ENCODE measurements at places on chromosomes 2 and 18. TPM values are rescaled to one million over a fixed set of nuclear protein-coding genes. Genes with fewer than 3 reads are reported as not detected.
A peak's percentile ranks its signal among the peaks of the same experiment; 100 is the strongest.

The POTEC gene
- total RNA-seq, result not detected

The GKN2 gene
- not detected for total RNA-seq

The BCL2 gene
- 19.8 TPM for total RNA-seq

The TLX2 gene
- total RNA-seq, result not detected

The UGT1A7 gene
- not detected for total RNA-seq

The GPAT2 gene
- total RNA-seq, result 2.4 TPM

The SLC16A14 gene
- total RNA-seq, result 4.2 TPM

DNA sequence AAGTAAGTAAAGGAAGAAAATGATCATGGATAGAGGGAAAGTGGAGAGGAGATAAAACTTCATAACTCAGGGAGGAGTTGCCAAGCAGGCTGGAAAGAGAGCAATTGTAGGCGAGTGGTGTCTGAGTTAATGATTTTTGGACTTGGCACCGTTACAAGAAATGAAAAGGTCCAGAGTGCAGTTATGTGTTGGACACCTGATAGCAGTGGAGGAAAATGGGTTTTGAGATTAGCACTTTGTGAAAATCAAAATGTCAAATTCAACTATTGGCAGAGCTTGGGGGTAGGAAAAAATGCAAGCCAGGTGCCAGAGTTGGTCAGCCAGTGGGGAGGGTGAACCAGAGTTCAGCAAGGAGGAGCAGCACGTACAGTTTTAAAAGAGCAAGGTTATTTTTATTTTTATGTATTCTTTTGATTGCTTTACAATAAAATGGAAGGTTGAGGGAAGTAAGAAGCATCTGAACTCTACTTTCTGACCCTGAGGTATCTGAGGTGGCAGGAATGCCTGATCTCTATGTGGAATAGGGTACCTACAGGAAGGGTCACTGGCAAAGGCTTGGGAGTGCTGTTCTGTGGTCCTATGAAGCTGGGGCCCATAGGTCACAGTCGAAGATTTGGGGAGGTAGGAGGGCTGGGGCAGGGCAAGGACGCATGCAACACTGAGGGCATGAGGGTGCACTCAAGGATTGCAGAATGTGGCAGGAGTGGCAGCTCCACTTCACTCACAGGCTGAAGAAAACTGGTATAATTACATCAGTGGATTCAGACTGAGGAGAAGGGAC is 127.5 kb downstream of the CD8B2 start:
- H3K4me3 ChIP-seq, result no peak overlapping the region
- no peaks in the 10 kb centered on the region for H3K36me3 ChIP-seq
- no peaks in the 10 kb centered on the region for H3K4me1 ChIP-seq

DNA sequence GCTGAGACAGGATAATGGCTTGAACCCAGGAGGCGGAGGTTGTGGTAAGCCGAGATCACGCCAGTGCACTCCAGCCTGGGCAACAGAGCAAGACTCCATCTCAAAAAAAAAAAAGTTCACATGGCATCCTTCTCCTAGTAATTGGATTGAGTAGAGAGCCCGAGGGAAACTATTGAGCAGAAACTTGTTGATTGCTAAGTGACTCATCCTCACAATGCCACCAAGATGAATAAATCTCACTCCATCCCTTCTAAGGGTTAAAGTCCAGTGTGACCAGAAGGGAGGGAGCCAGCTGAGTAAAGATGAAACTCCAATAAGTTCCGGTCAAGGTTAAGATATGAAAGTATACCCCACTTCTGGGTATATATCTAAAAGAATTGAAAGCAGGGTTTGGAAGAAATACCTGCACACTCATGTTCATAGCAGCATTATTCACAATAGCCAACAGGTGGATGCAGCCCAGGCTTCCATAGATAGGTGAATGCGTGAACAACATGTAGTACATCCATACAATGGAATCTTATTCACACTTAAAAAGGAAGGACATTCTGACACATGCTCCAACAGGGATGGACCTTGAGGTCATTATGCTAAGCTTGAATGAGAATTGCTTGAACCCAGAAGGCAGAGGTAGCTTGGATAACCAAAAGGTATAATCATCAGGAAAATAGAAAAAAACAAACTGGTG is 13.0 kb upstream of the FHL2 start:
- H3K27ac ChIP-seq, result no peak overlapping the region
- no peak for DNase-seq
- H3K27me3 ChIP-seq, result no peaks in the 10 kb centered on the region
- peaks cover 18% of the 10 kb centered on the region for H3K4me1 ChIP-seq

- no peaks in the 10 kb centered on the region for H3K27me3 ChIP-seq
- peak overlapping the region; percentile 77 for H3K27ac ChIP-seq
- no peak for DNase-seq
- peaks cover 41% of the 10 kb centered on the region for H3K4me1 ChIP-seq
- peaks cover 2% of the 10 kb centered on the region for H3K36me3 ChIP-seq
Observed at GRCh38 chr2:200379481-200380090, 73.1 kb downstream of the SPATS2L start.

- H3K27me3 ChIP-seq, result no peaks in the 10 kb centered on the region
- H3K4me3 ChIP-seq, result no peak overlapping the region
- H3K27ac ChIP-seq, result peak overlapping the region; percentile 87
- DNase-seq, result no peak
- H3K4me1 ChIP-seq, result peaks cover 75% of the 10 kb centered on the region
Observed at GRCh38 chr2:43344868-43345373, 118.5 kb upstream of the ZFP36L2 start.

- no peaks in the 10 kb centered on the region for H3K4me1 ChIP-seq
- no peak for DNase-seq
- no peak overlapping the region for H3K4me3 ChIP-seq
- H3K27ac ChIP-seq, result no peak overlapping the region
- no peaks in the 10 kb centered on the region for H3K36me3 ChIP-seq
Observed at GRCh38 chr2:14297340-14297739, 335.2 kb upstream of the LRATD1 start.

DNA sequence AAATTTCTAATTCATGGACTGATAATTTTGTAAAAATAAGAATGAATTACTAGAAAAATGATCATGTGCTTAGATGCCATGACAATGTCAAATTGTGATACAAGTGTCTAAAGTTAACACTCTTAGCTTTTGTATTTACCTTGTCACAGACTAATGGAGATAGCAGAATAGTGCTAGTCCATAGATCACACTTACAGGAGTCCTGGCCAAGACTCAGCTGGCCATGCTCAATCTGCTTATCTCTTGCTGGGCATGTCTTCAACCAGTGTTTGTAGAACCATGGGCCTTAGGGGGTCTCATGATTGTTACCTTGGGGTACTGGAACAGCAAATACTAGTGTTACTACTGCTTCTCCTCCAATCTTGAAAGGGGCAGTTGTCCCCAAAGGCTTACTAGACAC is 44.0 kb downstream of the TET3 start:
- H3K36me3 ChIP-seq, result no peaks in the 10 kb centered on the region
- no peak overlapping the region for H3K27ac ChIP-seq
- no peak overlapping the region for H3K4me3 ChIP-seq
- no peaks in the 10 kb centered on the region for H3K27me3 ChIP-seq

GRCh38 chr18:52045946-52046675 is 293.9 kb upstream of the DCC start:
- no peak overlapping the region for H3K27ac ChIP-seq
- H3K4me1 ChIP-seq, result no peaks in the 10 kb centered on the region

Measured in muscle of leg (tissue), 16 donors.